Stimulated activated CD8-positive, alpha-beta memory T cell treated with anti-CD3 and anti-CD28 coated beads, Interleukin-12 subunit alpha, Interleukin-12 subunit beta, amount 100 ng/mL, for 1 hour (primary cell): ENCODE measurements at places on chromosomes 2 and 18.

- DNase-seq = no peak
Measured at GRCh38 chr2:104840156-104840555, 13.8 kb upstream of the POU3F3 start.

GRCh38 chr2:178477443-178478129, 814 bp downstream of the FKBP7 start:
- DNase-seq = no peak

GRCh38 chr2:45257820-45258219, 248.6 kb upstream of the SIX2 start:
- DNase-seq = no peak

- no peak for DNase-seq
Measured at GRCh38 chr18:68721681-68722583, 7.0 kb upstream of the TMX3 start.

DNA sequence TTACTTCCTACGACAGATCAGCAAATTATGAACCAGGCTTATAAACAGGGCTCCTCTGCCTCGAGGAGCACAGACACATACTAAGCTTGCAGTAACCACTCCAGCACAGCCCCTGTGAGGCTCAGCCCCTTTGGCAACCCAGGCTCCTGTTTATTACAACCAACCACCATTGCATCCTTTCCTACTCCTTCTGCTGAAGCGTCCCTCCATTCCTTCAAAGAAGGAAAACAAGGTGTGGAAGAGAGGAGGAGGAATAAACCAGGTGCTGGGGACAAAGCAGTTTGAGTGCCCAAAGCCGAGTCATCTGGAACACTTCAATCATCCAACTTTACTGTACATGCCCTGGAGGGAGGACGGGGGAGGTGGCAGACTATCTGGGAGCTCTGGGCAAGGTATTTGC, 87.2 kb upstream of the MGAT4A start:
- DNase-seq = no peak

GRCh38 chr18:22073411-22073810, 96.0 kb upstream of the GATA6 start:
- DNase-seq = no peak

- no peak for DNase-seq
Measured at GRCh38 chr2:1837458-1837857, 93.1 kb upstream of the PXDN start.

- no peak for DNase-seq
Measured at GRCh38 chr18:21896732-21897336, 156.2 kb downstream of the MIB1 start.

- no peak for DNase-seq
Measured at GRCh38 chr2:86160156-86160952, 34.9 kb downstream of the IMMT start.
